ENCODE measurements at places on chromosomes 7 and 10. TPM values are rescaled to one million over a fixed set of nuclear protein-coding genes. Genes with fewer than 3 reads are reported as not detected.

CFAP46 gene
- not detected for total RNA-seq

PLPP4 gene
- total RNA-seq = 2.5 TPM

ARL3 gene
- total RNA-seq = 7.4 TPM

STEAP1B gene
- 8.8 TPM for total RNA-seq

TEX36 gene
- total RNA-seq = not detected

UPP1 gene
- total RNA-seq = 79.8 TPM

MORN4 gene
- total RNA-seq = 1.7 TPM

TLX1 gene
- total RNA-seq = not detected

INSYN2A gene
- 0.25 TPM for total RNA-seq

SLC18A3 gene
- total RNA-seq = 0.49 TPM

CYP26C1 gene
- total RNA-seq = not detected

CNNM2 gene
- total RNA-seq = 9.6 TPM

ACTR3C gene
- total RNA-seq = 24.1 TPM

ANKRD7 gene
- 1.5 TPM for total RNA-seq

Data from vagina (tissue), 2 donors.